Stimulated activated naive CD8-positive, alpha-beta T cell treated with anti-CD3 and anti-CD28 coated beads, Interleukin-15, amount 100 ng/mL, for 72 hours (primary cell): ENCODE measurements at places on chromosomes 7 and 10.

GRCh38 chr7:116616555-116617059 is 55.4 kb upstream of the MET start:
- no peak for DNase-seq

DNA sequence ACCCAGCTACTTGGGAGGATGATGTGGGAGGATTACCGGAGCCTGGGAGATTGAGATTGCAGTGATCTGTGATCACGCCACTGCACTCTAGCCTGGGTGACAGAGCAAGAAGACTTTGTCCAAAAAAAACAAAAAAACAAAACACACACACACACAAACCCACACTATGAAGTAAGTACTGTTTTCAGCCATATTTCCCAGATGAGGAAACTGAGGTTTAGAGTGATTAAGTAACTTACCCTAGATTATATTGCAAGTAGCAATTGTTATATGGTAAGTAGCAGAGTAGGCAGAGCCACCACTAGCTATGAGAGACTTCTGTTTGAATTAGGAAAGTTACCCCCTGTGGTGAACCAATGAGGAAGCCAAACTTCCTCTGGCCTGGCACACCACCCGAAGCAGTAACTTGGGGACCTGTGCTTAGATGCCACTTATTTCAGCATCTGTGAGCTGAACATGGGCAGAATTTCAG is 61.9 kb downstream of the MCU start:
- no peak for DNase-seq

GRCh38 chr10:22825841-22826240 is 102.0 kb upstream of the ARMC3 start:
- no peak for DNase-seq

DNA sequence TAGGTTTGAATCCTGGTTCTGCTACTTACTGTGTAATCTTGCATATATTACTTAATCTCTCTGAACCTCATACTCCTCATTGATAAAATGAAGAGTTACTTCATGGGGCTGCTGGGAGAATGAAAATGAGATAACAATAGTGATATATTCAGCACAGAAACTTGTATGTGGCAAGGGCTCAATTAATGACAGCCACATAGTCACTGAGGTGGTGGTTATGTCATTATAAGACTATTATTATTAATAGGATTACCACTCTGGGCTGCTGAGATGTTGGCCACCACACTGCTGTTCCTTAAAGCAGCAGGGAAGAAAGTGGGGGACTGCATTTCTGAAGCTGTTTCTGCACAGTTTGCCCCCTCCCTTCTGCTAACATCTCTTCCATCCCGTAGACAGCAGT is 100.4 kb upstream of the PDLIM1 start:
- no peak for DNase-seq

GRCh38 chr7:422886-423225 is 96.8 kb downstream of the PDGFA start:
- no peak for DNase-seq

DNA sequence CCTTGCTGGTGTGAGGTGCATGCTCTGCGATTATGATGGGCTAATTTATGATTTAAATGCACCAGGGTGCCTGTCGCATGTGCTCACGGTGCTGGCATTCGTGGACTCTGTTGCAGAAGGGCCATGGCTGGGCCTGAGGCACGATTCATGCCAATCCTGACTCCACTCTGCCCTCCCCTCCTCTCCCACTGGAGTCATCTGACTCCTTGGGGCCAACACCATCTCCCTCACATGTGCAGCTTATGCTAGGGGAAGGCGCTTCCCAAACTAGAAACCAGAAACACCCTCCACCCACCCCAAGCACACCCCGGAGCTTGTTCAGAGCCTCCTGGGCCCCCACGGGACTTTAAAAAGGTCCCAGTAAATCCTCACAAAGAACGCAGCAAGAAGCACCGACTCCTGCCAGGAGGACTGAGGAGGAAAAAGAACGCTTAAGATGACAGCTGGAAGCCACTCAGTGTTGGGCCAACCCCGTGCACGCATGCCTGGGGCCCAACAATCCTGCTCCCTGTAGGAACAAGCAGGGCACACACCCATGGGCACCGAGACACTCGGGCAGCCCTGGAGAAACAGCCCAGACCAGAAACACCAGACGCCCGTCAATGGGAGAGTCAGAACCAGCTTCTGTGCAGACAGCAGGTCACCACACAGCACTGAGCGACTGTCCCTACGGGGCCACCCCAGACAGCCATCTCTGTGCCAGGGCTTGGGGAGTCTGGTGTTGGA is 14.1 kb downstream of the BRI3 start:
- DNase-seq = no peak

DNA sequence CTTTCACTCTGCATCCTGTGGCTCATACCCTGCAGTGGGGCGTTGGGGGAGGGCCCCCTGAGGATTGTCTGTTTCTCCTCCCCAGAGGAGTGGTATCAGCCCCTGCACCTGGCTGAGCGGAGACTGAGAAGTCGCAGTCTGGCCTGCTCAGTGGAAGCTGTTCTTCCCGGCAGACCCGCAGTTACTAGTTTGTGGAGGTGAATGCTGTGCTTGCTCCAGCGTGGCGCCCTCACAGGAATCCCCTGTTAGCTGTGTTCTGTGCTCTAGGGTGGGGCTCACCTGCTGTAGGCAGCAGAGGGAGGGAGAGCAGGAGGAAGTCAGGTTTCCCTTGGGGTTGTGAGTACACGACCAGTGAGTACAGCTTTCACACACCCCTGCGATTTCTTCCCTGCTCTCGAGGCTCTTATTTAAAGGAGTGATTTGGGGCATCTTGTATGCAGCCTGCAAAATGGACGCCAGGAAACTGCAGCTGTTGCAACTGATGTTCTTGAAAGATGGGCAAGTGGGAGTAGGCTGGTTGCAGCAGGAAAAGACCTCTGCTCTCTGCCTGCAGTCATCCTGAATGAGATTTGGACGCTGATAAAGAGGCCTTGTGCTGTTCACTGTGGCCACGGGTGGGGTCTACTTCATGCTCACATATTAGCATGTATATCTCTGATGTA is 66.4 kb downstream of the HK1 start:
- no peak for DNase-seq

DNA sequence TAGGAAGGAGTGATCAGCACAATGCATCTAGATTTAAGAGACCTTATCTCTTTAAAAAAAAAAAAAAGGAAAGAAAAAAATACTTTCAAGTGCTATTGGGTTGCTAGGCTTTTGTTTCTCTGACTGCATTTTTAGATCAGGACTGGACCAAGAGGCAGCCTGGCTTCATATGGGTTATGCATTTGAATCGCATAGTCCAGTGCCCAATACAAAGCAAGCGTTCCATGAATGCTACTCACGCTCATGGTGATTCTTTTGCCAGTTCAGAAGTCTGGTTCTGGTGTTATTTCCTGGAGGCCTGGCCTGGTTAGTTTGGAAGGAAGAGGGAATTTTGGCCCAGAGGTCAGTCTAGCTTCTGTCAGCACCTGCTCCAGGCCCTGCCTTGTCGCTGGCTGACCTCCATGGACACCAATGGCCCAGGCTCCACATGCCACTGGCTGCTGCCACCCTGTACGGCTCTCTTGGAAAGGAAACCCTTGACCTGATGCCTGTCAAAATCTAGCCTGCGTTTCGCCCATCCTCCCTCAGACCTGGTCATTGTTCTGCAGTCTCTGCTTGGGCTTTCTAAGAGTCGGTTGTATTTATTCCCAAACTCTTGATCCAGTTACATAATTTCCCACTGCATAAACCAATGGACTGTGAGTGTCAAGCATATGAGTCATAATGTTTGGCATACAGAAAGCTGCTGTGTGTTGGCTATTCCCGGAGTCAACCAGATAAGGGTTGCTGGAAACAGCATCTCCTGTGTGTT is 74.3 kb upstream of the MKX start:
- no peak for DNase-seq

GRCh38 chr10:69411476-69411875 is 5.2 kb downstream of the TACR2 start:
- DNase-seq = no peak

DNA sequence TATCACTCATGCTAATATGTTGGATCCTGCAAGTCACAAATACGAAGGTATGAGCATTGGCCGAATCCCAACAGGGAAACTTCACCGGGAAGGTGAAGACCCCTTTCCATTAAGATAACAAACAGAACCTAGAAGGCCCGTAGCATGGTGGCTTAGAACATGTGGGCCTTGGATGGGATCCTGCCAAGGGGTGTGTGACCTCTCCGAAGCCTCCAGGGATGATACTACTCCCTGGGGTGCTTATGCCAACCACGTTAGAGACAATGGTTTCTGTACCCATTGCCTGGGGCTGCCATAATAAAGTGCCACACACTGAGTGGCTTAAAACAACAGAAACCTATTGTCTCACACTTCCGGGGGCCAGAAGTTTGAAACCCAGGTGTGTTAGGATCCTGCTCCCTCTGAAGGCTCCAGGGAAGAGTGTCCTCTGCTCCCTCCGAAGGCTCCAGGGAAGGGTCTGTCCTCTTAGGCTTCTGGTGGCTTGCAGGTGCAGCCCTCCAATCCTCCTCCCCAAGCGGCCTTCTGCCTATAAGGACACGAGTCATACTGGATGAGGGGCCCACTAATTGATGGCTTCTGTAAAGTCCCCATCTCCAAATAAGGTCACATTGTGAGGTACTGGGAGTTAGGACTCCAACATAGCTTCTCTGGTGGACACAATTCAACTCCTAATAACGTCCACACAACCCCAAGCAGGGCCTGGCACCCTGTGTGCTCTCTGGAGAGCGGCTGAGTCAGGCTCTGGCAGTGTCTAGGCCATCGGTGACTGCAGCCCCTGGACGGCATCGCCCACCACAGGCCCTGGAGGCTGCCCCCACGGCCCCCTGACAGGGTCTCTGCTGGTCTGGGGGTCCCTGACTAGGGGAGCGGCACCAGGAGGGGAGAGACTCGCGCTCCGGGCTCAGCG is 992 bp upstream of the MGMT start:
- DNase-seq = no peak

- DNase-seq = no peak
These were observed 147.3 kb downstream of the DPY19L1 start for GRCh38 chr7:34889951-34890350.

DNA sequence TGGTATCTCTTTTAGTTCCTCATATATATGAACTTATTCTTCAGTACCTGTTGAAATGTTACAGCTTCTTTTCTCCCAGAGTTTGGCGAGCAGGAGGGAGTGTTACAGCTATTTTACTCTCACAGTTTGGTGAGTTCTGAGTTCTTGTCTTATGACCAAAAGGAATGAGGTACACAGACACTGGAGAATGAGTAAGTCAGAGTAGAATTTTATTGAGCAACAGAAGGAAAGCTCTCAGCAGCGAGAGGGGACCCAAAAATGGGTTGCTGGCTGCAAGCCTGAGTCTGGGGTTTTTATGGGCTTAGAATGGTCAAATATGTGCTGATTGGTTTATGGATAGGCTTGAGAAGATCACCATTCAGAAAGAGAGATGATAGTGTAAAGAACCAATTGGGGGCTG is 175.2 kb downstream of the CDK14 start:
- no peak for DNase-seq

- no peak for DNase-seq
These were observed 136.5 kb downstream of the SFMBT2 start for GRCh38 chr10:7274293-7274692.

GRCh38 chr10:67697724-67698131 is 1.7 kb upstream of the CTNNA3 start:
- DNase-seq = peak; percentile 18

GRCh38 chr7:42574685-42575084 is 337.2 kb downstream of the C7orf25 start:
- DNase-seq = no peak

GRCh38 chr7:7236041-7236440 is 53.7 kb downstream of the C1GALT1 start:
- DNase-seq = no peak

- no peak for DNase-seq
These were observed 62.7 kb upstream of the NFKB2 start for GRCh38 chr10:102332772-102333171.

GRCh38 chr7:117110480-117111315 is 157.4 kb downstream of the ST7 start:
- DNase-seq = peak; percentile 55

GRCh38 chr10:104502907-104503306 is 138.2 kb upstream of the SORCS3 start:
- no peak for DNase-seq

- DNase-seq = no peak
These were observed 13.9 kb upstream of the BMS1 start for GRCh38 chr10:42768581-42769152.

GRCh38 chr7:91327346-91327745 is 63.1 kb downstream of the FZD1 start:
- DNase-seq = no peak

GRCh38 chr10:127883516-127883915 is 9.2 kb downstream of the CLRN3 start:
- no peak for DNase-seq

DNA sequence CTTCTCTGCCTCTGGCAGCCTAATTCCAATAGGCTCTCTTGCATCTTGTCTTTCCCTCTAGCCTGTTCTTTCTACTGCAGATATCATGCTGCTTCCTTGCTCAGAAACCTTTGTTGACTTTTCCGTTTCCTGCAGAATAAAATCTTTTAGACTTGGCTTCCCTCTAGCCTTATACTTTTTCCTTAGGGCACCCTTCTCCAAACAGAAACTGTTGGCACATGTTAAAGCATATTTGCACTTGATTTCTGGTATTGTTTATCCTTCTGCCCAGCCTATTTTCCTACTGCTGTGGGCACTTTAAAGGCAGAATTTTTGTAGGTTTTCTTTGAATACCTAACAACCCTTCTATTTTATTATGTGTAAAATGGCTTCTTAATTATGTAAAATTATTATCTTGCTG is 4.6 kb downstream of the GNAI1 start:
- no peak for DNase-seq

DNA sequence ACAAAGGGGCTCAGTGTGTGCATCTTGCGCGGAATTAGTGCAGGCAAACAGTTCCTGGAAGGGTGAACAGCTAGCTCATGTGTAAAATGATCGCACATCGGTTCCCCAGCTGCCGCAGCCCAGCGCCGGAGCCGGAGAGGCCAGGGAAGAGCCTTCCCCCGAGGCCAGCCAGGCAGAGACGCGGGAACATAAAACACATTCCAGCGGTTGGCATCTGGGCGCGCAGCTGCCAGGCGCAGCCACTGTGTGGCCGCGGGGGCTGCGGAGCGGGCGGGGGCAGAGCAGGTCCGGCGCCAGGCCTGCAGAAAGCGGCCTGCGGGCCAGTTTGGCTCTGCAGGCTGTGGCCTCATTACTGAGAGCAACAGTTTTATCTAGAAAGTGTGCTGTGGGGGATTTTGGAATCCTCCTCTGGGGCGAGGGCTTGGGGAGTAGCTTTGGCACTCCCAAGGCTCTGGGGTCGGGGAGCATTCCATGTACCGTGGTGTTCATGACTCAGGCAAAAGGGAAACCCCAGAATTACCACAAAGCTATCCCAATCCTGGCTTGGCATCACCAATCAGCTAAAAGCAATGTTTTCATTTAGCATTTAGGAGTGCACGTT is 74.3 kb downstream of the SAMD9 start:
- DNase-seq = no peak

DNA sequence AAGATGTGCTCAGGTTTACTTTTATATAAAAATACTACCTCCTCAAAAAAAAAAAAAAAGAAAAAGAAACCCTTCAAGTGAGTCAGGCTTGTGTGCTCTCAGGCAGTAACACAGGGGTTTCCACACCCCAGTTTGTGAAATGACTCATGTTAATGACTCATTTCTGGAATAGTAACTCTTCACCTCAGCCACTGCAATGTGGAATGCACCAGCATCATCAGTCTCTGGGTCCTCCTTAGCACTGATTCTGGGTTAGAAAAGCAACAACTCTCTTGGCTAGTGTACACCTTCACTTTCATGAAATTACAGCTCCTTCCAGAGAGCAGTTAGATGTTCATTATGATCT is 110.6 kb downstream of the EMX2 start:
- DNase-seq = peak; percentile 71
